ENCODE measurements at places on chromosomes 7 and 10.

GRCh38 chr10:57628592-57629284 lies 639.0 kb downstream of the IPMK start:
- DNase-seq: no peak

- DNase-seq: no peak
Measured at GRCh38 chr7:88664630-88665233, 94.8 kb upstream of the ZNF804B start.

DNA sequence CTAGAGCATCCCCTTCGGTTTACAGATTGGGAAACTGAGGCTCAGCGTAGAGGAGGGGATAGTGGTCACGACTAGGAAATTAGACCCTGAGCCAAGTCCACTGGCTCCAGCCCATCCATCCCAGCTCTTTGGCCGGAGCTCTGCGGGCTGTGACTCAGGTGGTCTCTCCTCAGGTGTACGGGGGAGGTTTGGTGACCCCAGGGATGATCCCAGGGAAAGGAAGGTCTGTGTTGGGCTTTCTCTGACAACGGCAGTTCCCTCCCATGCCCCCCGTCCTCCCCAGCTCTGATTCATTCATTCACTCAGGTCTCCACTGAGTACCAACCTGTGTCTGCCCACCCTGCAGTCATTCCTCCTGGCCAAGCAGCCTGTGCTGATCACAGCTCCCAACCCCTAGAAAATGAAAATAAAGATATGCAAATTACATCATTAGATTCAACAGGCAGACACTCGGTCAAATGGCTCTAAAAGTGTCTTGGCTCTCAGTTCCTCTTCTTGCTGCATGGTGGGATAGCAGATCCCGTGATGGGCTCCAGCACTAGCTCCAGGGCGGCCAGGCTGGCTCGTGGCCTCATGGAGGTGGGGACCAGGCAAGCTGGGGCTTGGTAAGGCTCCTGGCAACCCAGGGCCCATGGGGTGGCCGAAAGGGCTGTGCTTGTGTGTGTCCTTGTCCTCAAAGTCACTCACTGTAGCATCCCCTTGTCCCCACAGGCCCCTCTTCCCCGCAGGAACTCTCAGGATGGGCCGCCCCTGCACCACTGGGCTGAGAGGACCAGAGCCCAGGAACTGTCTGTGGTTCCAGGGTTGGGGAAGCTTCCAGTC lies 37.8 kb downstream of the CLRN3 start:
- peak; percentile 69 for DNase-seq

DNA sequence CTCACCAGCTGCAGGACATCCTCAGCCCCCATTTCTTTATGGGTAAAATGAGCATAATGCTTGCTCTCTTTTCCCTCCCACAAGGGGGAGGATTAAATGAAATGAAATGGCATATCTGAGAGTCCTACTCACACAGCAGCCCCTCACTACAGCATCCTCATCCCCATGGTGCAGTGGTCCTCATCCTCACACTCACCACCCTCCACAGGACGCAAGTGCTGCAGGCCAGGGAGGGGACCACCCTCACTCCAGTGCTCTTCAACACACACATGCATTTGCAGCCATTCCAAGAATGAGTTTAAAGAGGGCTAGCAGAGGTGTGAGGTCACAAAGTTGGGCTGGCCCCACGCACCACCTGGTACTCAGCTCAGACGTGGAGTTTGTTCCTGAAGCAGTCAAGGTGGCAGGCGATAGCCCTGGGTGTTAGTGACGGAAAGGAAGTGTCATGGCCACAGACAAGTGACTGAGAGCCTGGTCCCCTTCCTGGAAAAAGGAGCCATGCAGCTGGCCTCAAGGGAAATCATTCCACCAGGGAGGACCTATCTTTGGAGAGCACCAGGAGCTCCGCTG lies 234.0 kb downstream of the TNS3 start:
- DNase-seq: no peak

DNA sequence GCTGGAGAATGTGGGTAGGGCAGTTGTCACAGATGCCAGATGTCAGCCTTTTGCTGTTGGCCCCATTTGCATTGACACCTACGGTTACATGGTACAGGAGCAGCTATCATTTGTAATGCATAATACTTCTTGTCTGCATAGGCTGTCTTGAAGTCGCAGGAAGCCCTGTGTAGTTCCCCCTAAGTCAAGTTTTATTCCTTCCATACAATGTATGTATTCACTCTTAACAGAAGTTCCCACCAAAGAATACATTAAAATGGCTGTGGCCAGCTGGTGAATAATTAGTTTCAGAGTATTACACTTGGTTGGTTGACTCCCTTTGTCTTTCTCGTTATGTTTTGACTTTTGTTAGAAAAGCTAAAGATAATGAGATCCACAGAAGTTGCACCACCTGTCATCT lies 1169.0 kb downstream of the REEP3 start:
- no peak for DNase-seq

Measured in suppressor macrophage treated with lipopolysaccharide for 4 hours (primary cell).